ENCODE measurements at places on chromosomes 11 and 22.

DNA sequence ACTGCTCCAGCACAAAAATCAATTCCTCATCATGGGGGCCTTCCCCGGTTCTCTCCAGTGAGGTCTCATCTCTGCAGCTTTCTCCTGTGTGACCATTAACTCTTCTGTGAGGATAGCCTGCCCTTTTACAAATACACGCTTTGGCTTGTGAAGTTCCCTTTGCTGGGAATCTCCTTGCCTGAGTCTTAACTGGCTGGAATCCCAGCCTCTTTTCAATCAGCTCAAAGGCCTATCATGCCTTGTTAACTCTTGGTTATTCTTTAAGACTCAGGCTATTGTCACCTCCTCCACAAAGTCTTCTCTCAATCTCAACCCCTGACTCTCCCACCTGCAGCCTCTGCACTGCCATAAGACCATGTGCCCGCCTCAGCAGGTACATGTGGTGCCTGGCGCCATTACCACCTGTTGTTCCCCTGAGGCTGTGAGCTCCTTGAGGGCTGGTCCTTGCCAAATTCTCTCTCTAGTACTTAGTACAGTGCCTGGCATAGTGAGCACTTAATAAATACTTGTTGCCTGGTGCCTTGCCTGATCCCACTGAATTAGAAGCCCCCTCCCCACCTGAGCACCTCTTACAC is 128.2 kb downstream of the ST3GAL4 start:
- DNase-seq, result no peak

GRCh38 chr11:107713009-107713408 is 1.2 kb upstream of the SLN start:
- DNase-seq, result peak; percentile 82

GRCh38 chr11:126653040-126653439 is 297.6 kb downstream of the ST3GAL4 start:
- DNase-seq, result no peak

DNA sequence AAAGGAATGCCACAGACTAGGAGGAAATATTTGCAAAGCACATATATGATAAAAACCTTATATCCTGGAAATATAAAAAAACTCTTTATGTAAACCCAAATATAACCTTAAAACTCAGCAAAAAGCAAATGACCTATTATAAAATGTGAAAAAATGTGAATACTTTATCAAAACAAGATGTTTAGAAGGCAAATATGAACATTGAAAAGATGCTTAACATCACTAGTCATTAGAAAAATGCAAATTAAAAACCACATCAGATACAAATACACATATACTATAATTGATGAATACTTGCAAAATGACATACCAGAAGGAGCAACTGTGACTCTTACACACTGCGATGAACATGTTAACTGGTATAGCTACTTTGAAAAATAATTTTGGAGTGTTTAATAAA is 511.2 kb upstream of the LRRC4C start:
- no peak for DNase-seq

- no peak for DNase-seq
Measured at GRCh38 chr22:17350292-17350691, 19.0 kb upstream of the CECR2 start.

DNA sequence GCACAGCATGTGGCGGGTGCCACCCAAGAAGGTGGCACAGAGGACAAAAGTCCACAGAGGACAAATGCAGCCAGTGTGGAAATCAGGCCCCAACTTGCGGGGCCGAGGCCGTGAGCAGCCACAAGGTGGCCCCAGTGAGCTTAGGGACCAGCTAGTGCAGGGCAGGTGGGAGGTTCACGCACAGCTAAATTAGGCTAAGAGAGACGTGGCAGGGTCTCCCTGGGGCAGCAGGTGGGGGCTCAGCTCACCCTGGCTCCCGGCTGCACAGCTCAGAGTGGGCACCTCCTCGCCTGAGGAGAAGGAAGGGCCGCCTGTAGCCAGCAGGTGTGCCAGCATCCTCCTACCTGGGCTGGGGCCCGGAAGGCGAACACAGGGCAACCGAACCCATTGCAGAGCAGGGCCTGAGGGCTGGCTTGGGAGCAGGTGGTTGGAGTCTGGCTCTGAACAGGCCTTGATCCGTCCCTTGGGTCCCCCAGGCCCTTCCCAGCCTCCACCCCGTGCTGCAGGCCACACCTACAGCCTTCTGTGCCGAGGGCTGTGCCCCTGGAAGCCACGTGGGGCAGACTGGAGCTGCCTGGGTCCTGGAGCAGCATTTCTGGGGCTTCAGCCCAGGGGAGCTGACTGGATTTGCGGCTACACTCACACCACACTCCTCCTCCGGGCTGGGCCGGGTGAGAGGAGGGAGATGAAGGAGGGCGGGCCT is 26.1 kb upstream of the CELSR1 start:
- DNase-seq, result peak; percentile 16

- DNase-seq, result peak; percentile 61
Measured at GRCh38 chr22:23207729-23208393, 27.6 kb downstream of the BCR start.

DNA sequence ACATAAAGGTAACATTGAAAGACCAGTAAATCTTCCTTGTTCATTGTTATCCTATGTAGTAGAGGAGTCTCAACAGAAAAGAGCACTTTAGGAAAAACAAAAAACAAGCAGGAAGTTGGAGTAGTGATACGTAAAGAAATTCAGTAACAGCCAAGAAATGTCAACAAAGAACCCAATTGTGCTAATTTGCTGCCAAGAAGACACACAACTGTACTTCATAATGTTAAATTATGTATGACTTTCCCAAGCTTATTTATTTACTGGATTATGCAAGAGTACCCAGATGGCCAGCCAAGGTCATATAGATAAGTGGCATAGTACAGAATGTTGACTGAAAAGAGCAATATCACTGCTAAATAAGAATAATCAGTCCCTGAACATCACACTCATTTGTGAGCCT is 264.7 kb upstream of the CCDC179 start:
- no peak for DNase-seq

DNA sequence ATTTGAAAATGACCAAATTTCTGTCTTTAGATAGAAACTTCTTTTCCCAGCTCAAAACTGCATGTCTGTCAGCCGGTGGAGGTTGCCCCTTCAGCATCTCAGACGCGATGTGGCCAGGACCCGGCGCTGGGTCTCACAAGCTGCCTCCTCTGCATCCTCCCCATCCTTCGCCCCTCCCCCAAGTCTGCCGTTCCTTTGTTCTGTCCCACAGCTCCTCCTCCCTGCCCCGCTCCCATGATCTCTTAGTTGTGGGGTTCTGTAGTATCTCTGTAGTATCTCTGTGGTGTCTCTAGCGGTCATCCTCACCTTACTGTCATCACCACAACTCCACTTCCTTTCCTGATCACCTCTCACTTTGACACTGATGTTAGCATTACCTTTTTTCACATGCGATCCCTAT is 49.9 kb downstream of the TRAF6 start:
- DNase-seq, result no peak

All from NCI-H446 (cell line).